ENCODE measurements at places on chromosomes 13 and 19.

- no peak for DNase-seq
These were observed 957.1 kb downstream of the PCDH9 start for GRCh38 chr13:66273011-66273410.

GRCh38 chr19:36573895-36574720 lies 1.0 kb upstream of the ZNF529 start:
- DNase-seq: no peak

GRCh38 chr19:30669329-30670010 lies 297.3 kb downstream of the ZNF536 start:
- peak; percentile 56 for DNase-seq

- no peak for DNase-seq
These were observed 125.3 kb upstream of the RXFP2 start for GRCh38 chr13:31614073-31614472.

GRCh38 chr19:2627319-2627829 lies 75.1 kb downstream of the GNG7 start:
- DNase-seq: peak; percentile 67

DNA sequence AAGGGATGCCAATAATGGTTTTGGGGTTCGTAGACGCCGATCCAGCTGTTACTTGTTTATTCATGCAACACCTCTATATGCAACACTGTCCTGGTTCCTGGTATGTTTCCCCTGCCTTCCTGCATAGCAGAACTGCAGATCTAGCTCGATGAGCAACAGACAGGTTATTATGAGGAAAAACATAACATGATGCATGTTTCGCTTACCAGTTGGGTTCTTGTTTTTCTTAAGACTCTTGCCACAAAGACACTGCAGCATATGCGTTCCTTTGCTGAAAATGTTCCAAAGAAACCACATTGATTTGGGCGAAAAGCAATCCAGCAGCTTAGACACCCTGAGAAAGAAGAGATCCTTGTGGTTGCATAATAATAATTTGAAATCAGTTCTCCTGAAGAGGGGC lies 583 bp downstream of the FGF14 start:
- DNase-seq: no peak

DNA sequence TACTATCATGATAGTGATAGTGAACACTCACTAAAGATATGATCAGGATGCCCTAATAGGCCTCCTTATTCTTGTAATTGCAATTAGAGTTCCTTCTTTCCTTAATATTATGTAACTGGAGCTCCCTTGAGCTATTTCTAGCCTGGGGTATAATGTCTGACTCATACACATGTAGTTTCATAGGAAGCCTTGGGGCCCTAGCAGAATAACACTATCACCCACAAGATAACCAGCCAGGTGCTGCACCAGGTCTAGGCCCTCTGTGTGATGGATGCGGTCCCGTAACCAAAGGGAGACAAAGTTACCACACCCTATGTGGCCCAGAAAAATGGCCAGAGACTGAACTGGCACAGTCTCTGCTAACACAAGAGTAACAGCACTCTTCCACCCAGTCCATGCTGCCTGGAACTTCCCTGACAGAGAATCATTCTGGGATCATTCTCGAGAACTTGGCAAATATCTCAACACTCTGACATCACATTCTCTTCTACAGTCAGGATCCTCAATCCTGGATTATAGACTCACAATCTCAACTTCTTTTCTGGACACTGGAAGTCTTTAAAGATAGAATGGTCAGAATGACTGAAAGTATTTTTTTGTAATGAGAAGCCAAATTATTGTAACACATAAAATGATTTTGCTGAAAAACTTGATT lies 32.6 kb upstream of the IGFL4 start:
- DNase-seq: no peak

- DNase-seq: peak; percentile 57
These were observed 60.4 kb downstream of the ADGRE1 start for GRCh38 chr19:6947745-6948144.

GRCh38 chr13:93740334-93740733 lies 513.7 kb downstream of the GPC6 start:
- no peak for DNase-seq

GRCh38 chr19:14580623-14581237 lies 2.2 kb upstream of the CLEC17A start:
- peak; percentile 83 for DNase-seq

Data from stimulated activated CD4-positive, alpha-beta T cell treated with anti-CD3 and anti-CD28 coated beads, Interleukin-4, amount 100 ng/mL, for 24 hours (primary cell).